ENCODE measurements at places on chromosomes 2 and 18. TPM values are rescaled to one million over a fixed set of nuclear protein-coding genes. Genes with fewer than 3 reads are reported as not detected.

GRCh38 chr18:46497129-46497528 lies 159.9 kb downstream of the LOXHD1 start:
- H3K27me3 ChIP-seq = peaks cover 14% of the 10 kb centered on the region
- no peaks in the 10 kb centered on the region for H3K36me3 ChIP-seq
- peaks cover 2% of the 10 kb centered on the region for H3K4me1 ChIP-seq
- peak; percentile 62 for DNase-seq
- H3K27ac ChIP-seq = no peak overlapping the region

GRCh38 chr2:176500901-176501300 lies 231.7 kb downstream of the MTX2 start:
- no peaks in the 10 kb centered on the region for H3K4me1 ChIP-seq
- peaks cover 16% of the 10 kb centered on the region for H3K27me3 ChIP-seq
- H3K27ac ChIP-seq = no peak overlapping the region
- no peaks in the 10 kb centered on the region for H3K36me3 ChIP-seq
- no peak for DNase-seq

GRCh38 chr2:38750011-38750890 lies 910 bp downstream of the SRSF7 start:
- H3K4me3 ChIP-seq = peak overlapping the region; percentile 98
- peak; percentile 75 for DNase-seq
- H3K27ac ChIP-seq = peak overlapping the region; percentile 100
- no peaks in the 10 kb centered on the region for H3K27me3 ChIP-seq
- H3K4me1 ChIP-seq = peaks cover 55% of the 10 kb centered on the region

DNA sequence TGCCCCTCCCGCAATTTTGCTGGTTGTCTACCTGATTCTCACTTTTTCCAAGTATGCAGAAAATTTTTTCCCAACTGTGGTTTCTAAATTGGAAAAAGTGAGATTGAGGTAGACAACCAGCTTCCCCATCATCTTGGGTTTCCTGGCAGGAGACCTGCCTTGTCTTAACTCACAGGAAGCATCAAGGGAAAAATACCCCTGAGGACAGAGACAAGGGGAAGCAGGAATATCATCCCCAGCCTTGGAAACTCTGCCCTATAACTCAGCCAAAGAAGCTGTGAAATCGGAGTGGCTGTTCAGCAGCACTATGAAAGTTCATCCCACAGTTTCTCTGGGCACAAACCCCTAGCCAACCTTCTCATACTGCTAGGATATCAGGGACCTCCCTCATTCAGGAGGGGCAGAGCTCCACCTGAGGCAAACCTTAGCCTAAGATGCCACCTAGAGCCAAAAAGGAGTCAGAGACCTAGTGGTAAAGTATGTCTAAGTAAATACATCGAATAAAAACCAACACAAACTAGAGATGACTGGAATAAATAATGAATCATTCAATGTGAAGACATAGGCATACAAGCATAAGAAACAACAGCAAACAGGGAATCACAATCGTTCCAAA lies 68.2 kb downstream of the ZSWIM2 start:
- H3K4me3 ChIP-seq = no peak overlapping the region
- no peaks in the 10 kb centered on the region for H3K4me1 ChIP-seq
- H3K27me3 ChIP-seq = no peaks in the 10 kb centered on the region
- no peak overlapping the region for H3K27ac ChIP-seq

DNA sequence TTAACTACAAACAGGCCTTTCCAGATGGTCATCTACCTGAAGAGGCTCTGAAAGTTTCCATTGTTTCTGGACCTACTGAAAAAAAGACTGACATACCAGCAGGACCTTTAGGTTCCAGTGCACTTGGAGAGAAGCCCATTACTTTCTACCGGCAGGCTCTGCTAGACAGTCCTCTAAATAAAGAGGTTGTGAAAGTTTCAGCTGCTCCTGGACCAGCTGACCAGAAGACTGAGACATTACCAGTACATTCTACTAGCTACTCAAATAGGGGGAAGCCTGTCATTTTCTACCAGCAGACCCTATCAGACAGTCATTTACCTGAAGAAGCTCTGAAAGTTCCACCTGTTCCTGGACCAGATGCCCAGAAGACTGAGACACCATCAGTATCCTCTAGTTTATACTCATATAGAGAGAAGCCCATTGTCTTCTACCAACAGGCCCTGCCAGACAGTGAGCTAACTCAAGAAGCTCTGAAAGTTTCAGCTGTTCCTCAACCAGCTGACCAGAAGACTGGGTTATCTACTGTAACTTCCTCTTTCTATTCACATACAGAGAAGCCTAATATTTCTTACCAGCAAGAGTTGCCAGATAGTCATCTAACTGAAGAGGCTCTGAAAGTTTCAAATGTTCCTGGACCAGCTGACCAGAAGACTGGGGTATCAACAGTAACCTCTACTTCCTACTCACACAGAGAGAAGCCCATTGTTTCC lies 65.8 kb downstream of the ALMS1 start:
- no peaks in the 10 kb centered on the region for H3K4me1 ChIP-seq
- H3K27ac ChIP-seq = no peak overlapping the region
- no peak for DNase-seq
- H3K36me3 ChIP-seq = peaks cover 23% of the 10 kb centered on the region

- no peaks in the 10 kb centered on the region for H3K4me1 ChIP-seq
- no peak overlapping the region for H3K27ac ChIP-seq
- no peak for DNase-seq
- no peaks in the 10 kb centered on the region for H3K27me3 ChIP-seq
- no peaks in the 10 kb centered on the region for H3K36me3 ChIP-seq
These were observed 18.6 kb downstream of the LYPD1 start for GRCh38 chr2:132651115-132652045.

- H3K27me3 ChIP-seq = peaks cover 3% of the 10 kb centered on the region
- H3K4me1 ChIP-seq = peaks cover 22% of the 10 kb centered on the region
- H3K4me3 ChIP-seq = no peak overlapping the region
- peaks cover 22% of the 10 kb centered on the region for H3K36me3 ChIP-seq
- no peak overlapping the region for H3K27ac ChIP-seq
These were observed 70.0 kb upstream of the CABLES1 start for GRCh38 chr18:23065234-23065806.

GRCh38 chr2:129803871-129804270 lies 175.6 kb upstream of the RAB6C start:
- H3K27me3 ChIP-seq = peaks cover 6% of the 10 kb centered on the region
- DNase-seq = no peak
- H3K36me3 ChIP-seq = no peaks in the 10 kb centered on the region
- no peak overlapping the region for H3K27ac ChIP-seq
- H3K4me1 ChIP-seq = no peaks in the 10 kb centered on the region

DNA sequence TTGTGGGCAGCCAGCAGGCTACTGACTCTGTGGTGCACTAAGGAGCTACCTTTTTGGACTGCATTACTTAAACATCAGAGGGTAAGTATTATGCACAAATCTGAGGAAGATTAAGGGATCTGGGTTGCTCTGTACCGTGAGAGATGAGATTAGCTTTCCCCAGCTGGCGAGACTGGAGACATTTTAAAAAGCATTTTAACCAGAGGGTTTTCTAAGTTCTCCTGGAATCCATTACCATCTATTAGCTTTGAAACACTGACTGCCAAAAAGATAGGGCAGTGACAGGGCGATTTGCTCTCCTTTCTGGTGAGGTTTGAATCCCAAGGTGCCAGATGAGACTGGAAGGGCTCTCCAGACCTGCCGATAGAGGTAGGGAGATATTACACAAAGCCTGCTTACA lies 63.2 kb downstream of the LYPD6 start:
- DNase-seq = no peak
- no peaks in the 10 kb centered on the region for H3K27me3 ChIP-seq
- H3K36me3 ChIP-seq = no peaks in the 10 kb centered on the region

GRCh38 chr2:144560251-144560650 lies 40.3 kb upstream of the ZEB2 start:
- no peak for DNase-seq
- peaks cover 11% of the 10 kb centered on the region for H3K27me3 ChIP-seq
- H3K4me3 ChIP-seq = no peak overlapping the region

- DNase-seq = no peak
- no peak overlapping the region for H3K27ac ChIP-seq
- peaks cover 3% of the 10 kb centered on the region for H3K4me1 ChIP-seq
- no peak overlapping the region for H3K4me3 ChIP-seq
- H3K36me3 ChIP-seq = peaks cover 19% of the 10 kb centered on the region
These were observed 18.2 kb downstream of the ACVR1 start for GRCh38 chr2:157857881-157858280.

DNA sequence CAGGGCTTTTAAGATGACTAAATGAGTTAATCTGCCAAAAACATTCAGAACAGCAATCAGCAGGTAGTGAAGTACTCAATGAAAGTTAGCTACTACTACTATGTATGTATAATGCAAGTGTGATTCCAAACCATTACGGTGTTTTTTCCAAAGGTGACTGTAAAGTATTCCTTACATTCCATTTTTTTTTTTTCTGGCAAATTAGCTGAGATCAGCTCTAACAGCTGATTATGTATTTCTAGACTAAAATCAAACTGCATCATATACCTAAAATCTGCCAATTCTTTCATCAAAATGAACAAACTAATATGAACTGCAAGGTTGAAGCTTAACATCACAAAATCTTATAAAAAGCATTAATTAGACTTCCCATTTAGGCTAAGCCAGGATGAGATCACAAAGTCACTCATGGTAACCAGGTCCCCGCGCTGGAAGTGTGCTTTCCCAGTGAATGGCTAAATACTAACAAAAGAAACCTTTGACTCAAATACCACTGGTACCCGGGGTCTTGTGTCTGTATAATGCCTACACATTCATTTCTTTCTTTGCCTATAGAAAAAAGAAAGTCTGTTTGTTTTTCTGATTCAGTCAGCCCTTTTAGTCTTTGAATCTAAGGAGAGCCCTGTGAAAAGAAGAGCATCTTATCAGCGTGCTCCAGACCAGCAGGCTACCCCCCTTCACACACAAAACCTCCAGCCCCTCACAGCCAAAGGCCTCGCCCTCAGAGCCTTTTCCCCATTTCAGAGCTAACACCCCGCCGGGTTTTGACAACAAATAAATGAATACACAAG lies 88.3 kb downstream of the RBMS1 start:
- peaks cover 69% of the 10 kb centered on the region for H3K4me1 ChIP-seq
- H3K27me3 ChIP-seq = no peaks in the 10 kb centered on the region
- peak overlapping the region; percentile 79 for H3K27ac ChIP-seq
- DNase-seq = no peak

- H3K27ac ChIP-seq = no peak overlapping the region
- H3K4me3 ChIP-seq = no peak overlapping the region
- H3K36me3 ChIP-seq = no peaks in the 10 kb centered on the region
- H3K27me3 ChIP-seq = peaks cover 6% of the 10 kb centered on the region
- DNase-seq = no peak
These were observed 448.3 kb upstream of the SLC14A2 start for GRCh38 chr18:45166836-45167551.

DNA sequence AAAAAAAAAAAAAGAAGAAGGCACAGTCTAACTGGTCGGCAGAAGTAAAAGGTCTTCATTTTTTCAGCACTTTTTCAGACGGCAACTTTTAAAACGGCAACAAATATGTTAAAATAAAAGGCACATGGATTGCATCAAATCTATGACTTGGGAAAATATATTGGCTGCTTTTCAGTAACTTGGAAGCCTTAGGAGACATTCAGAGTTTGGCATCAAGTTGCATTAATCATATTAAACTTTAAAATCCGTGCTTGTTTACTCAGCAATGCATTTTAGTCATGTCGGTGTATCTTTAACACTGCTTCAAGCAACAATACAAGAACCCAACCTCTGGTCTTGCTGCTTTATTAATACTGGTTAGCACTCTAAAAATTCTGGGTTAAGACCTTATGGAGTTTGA lies 111.1 kb downstream of the MEP1B start:
- no peak overlapping the region for H3K4me3 ChIP-seq
- no peak for DNase-seq
- H3K4me1 ChIP-seq = no peaks in the 10 kb centered on the region
- H3K36me3 ChIP-seq = no peaks in the 10 kb centered on the region
- H3K27me3 ChIP-seq = peaks cover 9% of the 10 kb centered on the region
- H3K27ac ChIP-seq = no peak overlapping the region

LYPD1 gene
- not detected for total RNA-seq

STARD6 gene
- total RNA-seq = not detected

FBXO36 gene
- total RNA-seq = 1.1 TPM

COL4A4 gene
- total RNA-seq = not detected

SMPD4 gene
- total RNA-seq = 67.3 TPM

EMILIN2 gene
- 27.7 TPM for total RNA-seq
